ENCODE measurements at places on chromosomes 7 and 10. TPM values are rescaled to one million over a fixed set of nuclear protein-coding genes. Genes with fewer than 3 reads are reported as not detected.

Gene SFTPA1
- not detected for total RNA-seq

Gene EPDR1
- total RNA-seq, result 6.3 TPM

Gene CCAR1
- 31.3 TPM for total RNA-seq

Gene ADCYAP1R1
- not detected for total RNA-seq

Gene IL6
- 11.0 TPM for total RNA-seq

Gene PRTFDC1
- total RNA-seq, result 9.4 TPM

Gene HEPACAM2
- not detected for total RNA-seq

Gene NUTM2D
- total RNA-seq, result 1.9 TPM

Gene SRRM3
- total RNA-seq, result 0.93 TPM

Gene IFIT1
- 44.0 TPM for total RNA-seq

Gene SLC26A3
- total RNA-seq, result not detected

Gene CTAGE8
- not detected for total RNA-seq

Gene COX15
- 30.6 TPM for total RNA-seq

Gene SPDYE16
- not detected for total RNA-seq

Gene CPVL
- total RNA-seq, result 2.6 TPM

Gene MYO3A
- total RNA-seq, result not detected

Gene CYP26C1
- 0.30 TPM for total RNA-seq

Gene TMEM176B
- total RNA-seq, result not detected

Gene CALCR
- total RNA-seq, result not detected

Gene OR2AE1
- total RNA-seq, result not detected

Gene NRAP
- not detected for total RNA-seq

Gene ATP6V0A4
- total RNA-seq, result 0.13 TPM

Gene FERD3L
- not detected for total RNA-seq

Gene GPR85
- 0.30 TPM for total RNA-seq

Gene HYAL4
- 0.49 TPM for total RNA-seq

Gene MALRD1
- total RNA-seq, result not detected

Gene ACTL6B
- total RNA-seq, result not detected

Gene SSC4D
- total RNA-seq, result 0.79 TPM

Gene PPP1R3C
- not detected for total RNA-seq

Gene GRID1
- not detected for total RNA-seq

Gene SPDYE1
- total RNA-seq, result not detected

Gene PAX4
- total RNA-seq, result not detected

Gene RNF148
- 0.44 TPM for total RNA-seq

Gene SLC26A5
- not detected for total RNA-seq

Gene CCDC172
- total RNA-seq, result not detected

Gene ITGA8
- total RNA-seq, result 0.53 TPM

Gene IMPDH1
- 110 TPM for total RNA-seq

Gene FAM24B
- 11.1 TPM for total RNA-seq

Gene DLD
- total RNA-seq, result 74.7 TPM

Gene LDB3
- total RNA-seq, result not detected

Gene TAS2R41
- total RNA-seq, result not detected

Gene SAP25
- total RNA-seq, result not detected

Gene PLXDC2
- 1.1 TPM for total RNA-seq

Gene OR2A1
- not detected for total RNA-seq

Gene SCRN1
- 68.2 TPM for total RNA-seq

Gene GNGT1
- total RNA-seq, result not detected

Gene AZGP1
- not detected for total RNA-seq
